T-helper 2 cell (primary cell): ENCODE measurements at places on chromosomes 16 and 17.

DNA sequence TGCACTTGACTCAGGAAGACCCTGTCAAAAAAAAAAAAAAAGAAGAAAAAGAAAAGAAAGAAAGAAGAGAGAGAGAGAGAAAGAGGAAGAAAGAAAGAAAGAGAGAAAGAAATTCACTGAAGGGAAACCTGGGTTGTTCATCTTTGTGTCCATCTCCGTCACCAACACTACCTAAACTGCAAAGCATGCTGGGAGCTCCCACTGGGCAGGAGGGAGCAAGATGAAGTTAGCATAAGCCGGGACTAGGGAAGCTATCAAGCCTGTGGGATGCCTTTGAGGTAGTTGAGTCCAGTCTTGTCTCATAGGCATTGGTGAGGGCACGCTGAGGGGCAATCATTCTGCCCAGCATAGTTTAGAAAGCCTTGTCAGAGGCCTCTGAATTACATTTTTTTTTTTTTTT, 7.6 kb upstream of the CBFB start:
- no peak for DNase-seq

GRCh38 chr17:69651921-69652320, 237.4 kb downstream of the MAP2K6 start:
- no peak for DNase-seq

DNA sequence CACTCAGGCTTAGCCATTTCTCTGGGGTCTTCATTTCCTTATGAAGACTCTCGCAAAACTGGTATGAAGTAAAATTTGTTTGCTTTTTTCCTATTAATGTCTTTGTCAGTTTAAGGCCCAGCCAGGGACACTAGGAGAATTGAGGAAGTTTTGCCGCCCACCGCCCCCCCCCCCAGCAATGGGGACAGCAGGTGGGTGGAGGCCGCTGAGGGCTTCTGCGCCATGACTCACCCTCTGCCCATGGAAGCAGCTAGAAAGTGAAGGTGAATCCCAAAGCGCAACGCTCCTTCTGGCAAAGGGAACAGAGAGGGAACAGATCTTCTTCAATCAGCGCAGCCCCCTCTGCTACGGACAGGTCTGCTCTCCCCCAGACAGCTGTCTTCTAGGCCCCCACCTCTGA, 49.7 kb downstream of the MARF1 start:
- DNase-seq = no peak

GRCh38 chr16:77738706-77739558, 16.6 kb downstream of the NUDT7 start:
- DNase-seq = no peak

DNA sequence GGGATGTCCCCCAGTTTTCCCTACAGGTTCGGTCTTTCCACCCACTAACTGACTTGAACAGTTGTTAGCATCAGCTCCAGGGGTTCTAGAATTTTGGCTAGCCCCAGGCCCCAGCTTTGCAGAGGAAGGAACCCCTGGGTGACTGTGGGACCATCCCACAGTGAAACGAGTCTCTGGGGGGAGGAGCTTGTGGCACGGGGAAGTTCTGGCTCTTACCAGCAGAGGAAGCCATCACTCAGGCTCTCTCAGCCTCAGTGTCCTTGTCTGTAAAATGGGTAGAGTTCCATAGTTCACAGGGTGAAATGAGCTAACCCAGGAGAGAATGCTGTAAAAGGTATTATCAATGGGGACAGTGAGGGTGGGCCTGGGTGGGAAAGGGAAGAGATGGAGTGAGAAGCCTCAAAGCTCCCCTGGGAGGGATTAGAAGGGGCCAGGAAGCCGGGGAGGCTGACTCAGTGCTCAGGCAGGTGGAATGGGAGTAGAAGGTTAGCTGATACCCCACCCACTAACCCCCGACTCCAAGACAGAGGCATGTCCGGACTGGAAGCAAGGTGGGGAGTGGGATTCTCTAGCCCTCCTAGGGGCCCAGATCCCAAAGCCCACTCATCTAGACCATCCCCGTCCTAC, 30.9 kb upstream of the CDC42EP4 start:
- no peak for DNase-seq

DNA sequence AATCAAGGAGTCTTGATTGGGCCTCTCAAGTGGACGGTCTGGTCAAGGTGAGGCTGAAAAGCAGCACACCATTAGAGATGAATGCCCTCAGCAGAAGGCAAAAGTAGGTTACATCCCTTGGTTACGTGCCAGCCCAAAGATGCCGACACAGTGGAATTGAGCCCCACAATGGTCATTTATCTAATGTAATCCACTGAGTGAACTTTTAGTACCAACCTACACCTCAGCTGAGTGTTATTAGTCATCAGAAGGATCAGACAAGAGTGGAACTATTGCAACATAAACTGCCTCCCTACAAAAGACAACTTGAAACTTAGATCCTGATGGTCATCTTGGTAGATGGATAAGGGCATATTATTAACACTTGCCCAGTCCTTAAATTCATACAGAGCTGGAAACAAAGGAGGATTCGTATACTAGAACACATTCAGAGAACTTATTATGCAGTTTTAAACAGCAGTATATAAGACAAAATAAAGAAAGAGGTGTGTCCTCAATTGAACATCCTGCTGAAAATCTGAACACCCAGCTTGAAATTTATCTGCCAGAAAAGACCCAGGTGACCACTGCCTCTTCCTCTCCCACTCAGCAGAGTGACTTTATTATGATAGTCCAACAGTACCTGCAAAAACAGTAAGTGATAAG, 2.8 kb downstream of the DCUN1D3 start:
- no peak for DNase-seq

- no peak for DNase-seq
Observed at GRCh38 chr17:58788199-58788598, 32.5 kb downstream of the PPM1E start.

- peak; percentile 40 for DNase-seq
Observed at GRCh38 chr17:72566671-72567484, 446.1 kb downstream of the SOX9 start.

DNA sequence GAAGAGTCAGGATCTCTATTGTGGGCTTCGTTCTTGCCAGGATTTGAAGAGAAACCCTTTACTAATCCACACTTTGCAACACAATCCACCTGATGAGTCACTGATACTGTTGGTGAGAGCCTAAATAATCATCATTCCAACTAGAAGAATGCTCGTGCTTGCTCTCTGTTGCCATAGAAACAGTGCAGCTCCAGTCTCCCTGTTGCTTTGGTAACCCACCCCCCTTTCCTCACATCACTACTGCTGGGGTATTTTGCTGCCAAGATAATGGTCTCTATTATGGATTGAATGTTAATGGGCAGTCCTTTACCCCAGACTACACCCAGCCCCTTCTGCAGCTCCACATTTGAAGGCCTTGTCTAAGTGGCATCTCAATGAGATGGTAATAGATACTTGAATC, 190.4 kb downstream of the ABCC12 start:
- no peak for DNase-seq

GRCh38 chr17:78725448-78726021, 56.5 kb downstream of the CYTH1 start:
- DNase-seq = no peak

DNA sequence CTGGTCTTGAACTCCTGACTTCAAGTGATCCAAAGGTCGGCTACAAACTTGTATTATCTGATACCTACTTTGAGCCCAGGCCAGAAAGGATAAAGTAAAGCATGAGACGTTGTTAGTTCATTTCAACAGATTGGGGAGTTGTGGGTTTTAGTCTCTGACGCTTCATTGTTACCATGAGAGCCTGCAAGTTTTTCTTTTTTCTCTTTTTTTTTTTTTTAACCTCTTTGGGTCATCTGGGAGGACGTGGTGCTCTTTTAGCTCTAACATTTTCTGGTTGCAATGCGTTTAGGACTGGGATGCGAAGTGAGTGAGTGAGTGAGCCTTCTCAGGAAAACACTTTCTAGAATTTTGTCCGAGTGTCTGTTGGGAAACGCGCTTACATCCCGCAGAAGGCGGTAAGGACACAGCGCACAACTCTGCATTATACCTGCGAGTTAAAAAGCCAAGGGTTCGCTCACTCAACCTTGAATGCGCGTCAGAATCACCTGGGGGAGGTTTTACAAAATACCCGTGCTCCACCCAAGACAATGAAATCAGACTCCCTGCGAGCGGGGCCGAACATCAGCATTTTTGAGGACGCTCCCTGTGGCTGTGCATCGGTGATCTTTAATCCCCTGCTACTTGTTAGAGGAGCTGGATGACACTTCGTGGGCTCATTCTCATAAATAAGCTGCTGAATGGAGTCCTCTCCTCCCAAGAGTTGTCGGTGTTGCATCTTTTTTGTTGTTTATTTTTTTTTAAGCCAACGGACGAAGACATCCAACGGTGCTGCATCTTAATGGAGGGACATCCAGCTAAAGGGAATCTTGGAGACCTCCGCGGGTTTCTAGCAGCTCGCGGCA, 629 bp upstream of the RNF135 start:
- no peak for DNase-seq

DNA sequence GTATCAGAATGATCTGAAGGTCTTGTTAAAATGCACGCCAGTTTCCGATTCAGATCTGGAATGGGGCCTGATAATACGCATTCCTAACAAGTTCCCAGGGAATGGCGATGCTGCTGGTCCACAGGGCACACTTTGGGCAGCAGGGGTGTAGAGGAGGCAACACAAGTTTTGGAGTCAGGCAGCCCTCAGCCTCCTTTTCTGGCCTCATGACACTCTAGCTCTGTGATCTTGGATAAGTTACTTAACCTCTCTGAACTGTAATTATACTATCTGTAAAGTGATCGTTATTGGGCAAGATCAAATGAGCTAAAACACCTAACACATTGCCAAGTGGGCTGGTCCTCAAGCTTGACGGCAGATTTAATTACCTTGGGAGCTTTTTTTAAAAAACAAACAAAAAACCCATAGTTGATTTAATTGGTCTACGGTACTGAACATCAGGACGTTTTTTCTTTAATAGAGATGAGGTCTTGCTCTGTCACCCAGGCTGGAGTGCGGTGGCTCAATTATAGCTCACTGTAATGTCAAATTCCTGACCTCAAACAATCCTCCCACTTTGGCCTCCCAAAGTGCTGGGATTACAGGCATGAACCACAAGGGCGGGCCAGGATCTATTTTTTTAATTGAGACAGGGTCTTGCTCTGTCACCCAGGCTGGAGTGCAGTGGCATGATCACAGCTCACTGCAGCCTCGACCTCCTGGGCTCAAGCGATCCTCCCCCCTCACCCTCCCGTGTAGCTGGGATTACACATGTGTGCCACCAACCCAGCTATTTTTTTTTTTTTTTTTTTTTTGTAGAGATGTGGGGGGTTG, 10.0 kb upstream of the MRPS23 start:
- no peak for DNase-seq

GRCh38 chr17:37702598-37702997, 42.3 kb downstream of the HNF1B start:
- no peak for DNase-seq

DNA sequence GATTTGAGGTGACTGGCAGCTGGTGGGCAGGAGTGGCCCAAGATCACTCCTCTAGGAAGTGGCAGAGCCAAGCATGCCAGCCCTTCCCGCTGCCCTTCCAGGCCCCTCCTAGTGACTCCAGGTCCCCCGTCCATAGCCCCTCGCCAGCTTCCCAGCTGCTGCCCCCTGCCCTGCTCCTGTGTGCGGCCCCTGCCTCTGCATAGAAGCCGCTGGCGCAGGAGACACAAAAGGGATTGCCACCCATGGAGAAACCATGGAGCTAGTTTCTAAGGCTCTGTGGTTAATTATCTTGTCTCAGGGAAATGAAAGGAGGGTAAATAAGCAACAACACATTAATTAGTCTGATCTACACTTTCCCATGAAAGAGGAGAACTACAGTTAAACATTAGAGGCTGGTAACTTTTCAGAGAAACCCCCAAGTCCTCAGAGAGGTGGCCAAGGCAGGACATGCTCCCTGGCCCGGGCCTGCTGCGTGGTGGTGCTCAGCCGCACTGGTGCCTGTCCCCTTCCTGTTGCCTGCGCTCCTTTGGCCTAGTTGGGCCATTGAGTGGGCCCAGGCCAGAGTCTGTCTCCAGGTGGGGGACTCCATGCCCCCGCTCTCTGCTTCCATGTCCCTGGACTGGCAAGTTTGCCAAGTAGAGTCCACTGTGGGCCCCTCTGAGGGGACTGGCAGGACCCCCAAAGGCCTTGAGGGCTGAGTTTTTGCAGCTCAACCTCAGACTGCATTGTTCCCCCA, 65.2 kb downstream of the PRMT7 start:
- DNase-seq = no peak

DNA sequence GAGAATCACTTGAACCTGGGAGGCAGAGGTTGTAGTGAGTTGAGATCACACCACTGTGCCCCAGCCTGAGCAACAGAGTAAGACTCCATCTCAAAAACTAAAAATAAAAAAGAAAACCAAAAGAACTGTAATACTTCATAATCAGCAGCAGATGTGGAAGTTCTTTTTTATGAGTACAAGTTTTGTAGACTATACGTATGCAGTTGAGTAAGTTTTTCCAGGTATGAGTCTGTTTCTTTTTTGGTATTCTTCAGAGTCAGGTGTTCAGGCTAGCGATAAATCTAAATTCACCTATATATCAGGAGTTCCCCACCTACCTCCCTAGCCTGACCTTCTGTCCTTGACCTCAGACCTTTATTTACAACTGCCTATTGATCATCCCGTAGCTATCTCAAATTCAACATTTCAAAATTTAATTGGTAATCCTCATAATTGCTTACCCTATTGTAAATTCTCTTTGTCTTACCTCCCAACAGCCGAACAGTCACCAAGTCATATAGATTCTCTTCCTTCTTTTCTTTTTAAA, 10.7 kb downstream of the DCTN5 start:
- DNase-seq = no peak

DNA sequence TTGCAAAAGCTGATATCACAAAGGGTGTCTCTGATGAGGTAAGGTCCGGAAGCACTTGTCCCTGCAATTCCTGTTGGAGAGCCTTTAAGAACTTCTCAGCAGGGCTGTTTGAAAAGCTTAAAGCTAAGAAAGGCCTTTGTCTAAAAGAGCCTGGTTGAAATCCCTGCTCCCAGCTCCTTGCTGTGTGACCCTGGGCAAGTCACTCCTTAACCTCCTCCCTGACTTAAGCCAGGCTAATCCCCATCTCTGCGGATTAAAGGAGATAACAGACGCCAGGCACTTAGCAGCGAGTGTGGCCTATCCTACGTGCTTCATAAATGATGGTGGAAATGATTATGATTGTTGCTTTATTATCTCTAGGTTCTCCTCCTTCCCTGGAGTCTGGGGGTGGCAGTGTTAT, 368.0 kb upstream of the RBFOX1 start:
- no peak for DNase-seq

- DNase-seq = no peak
Observed at GRCh38 chr16:70437017-70437581, 1.8 kb downstream of the ST3GAL2 start.

- DNase-seq = no peak
Observed at GRCh38 chr16:66950437-66950836, 10.6 kb upstream of the CES3 start.

DNA sequence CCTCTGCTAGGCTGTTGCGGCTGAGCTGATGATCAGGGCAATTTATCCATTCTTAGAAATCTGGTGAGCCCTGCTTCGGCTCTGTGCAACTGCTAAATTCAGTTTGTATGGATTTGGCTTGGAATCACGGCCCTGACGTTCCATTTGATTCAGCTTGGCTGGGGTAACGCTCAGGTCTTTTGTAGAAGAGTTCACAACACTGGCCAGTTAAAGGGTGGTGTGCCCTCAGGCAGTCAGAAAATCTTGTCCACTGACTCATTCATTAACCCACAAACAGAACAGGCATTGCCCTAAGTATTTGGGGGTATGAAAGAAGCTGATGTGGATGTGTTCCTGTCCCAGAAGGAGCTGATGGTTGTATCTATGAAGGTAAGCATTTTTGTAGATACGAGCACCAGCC, 53.9 kb downstream of the GNAO1 start:
- DNase-seq = no peak
